ENCODE measurements at places on chromosomes 5 and 9.
A peak's percentile ranks its signal among the peaks of the same experiment; 100 is the strongest.

GRCh38 chr9:71895955-71896354 is 15.0 kb downstream of the ABHD17B start:
- DNase-seq = no peak

DNA sequence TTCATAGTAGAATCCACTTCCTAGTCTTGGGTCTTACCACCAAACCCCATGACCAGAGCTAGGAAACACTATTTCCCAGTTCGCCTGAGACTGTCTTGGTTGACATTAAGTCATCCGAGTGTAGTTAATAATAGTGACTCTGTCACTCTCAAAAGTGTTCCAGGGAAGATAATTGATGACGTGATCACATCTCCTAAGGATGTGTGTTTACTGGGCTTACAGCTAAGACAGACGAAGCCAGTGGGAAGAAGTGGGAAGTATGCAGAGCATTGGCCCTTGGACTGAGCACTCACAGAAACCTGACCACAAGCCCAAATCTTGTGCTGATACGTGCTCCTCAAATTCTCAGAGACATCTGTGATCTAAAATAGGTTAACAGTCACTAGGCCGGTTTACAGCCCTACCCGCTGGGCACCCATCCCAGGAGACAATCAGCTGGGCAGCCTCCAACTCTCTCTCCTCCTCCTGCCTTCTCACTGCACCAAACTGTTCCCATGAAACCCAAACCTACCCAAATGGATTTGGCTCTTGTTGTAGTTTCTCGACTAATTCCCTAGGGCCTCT is 316.6 kb downstream of the TLE1 start:
- no peak for DNase-seq

GRCh38 chr9:27925815-27926214 is 352.5 kb upstream of the C9orf72 start:
- no peak for DNase-seq

- DNase-seq = no peak
These were observed 427.8 kb downstream of the KDM4C start for GRCh38 chr9:7185612-7186011.

DNA sequence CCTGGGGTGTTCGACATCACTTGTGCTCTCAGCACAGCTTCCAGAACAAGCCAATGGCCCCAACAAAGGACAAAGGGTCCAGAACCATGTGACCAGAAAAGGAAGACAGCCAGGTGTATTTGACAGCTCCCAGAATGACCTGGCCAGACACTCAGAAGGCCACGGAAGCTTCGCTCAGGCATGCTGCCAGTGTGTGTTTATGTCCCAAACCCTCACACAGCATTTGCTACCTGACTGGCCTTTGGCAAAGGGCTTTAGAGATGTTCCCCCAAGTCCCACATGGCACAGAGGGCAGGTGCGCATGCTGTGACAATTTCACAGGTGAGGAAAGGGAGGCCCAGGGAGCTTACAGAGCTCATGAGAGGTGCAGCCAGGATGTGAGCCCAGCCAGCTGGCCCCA is 39.5 kb downstream of the MED10 start:
- DNase-seq = no peak

DNA sequence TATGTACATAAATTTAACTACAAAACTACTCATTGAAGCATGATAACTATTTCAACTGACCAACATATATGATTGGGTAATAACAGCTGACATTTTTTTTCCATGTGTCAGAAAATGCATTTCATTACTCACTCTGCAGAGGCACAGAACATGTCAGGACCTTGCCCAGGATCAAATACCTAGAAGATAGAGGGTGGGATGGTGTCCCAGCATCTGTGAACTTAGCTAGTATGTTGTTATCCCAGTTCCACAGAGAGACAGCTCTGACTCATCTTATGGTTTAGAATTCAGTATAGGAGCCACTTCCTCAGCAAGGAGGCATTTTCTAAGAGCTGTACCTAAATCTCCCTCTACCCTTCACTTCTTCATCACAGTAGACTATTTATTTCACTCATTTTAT is 1198.6 kb upstream of the ACO1 start:
- no peak for DNase-seq

- DNase-seq = peak; percentile 55
These were observed 44.5 kb downstream of the SPRY4 start for GRCh38 chr5:142280066-142281007.

Measured in HEK293T (cell line).